ENCODE measurements at places on chromosomes 3 and 15.
A peak's percentile ranks its signal among the peaks of the same experiment; 100 is the strongest.

DNA sequence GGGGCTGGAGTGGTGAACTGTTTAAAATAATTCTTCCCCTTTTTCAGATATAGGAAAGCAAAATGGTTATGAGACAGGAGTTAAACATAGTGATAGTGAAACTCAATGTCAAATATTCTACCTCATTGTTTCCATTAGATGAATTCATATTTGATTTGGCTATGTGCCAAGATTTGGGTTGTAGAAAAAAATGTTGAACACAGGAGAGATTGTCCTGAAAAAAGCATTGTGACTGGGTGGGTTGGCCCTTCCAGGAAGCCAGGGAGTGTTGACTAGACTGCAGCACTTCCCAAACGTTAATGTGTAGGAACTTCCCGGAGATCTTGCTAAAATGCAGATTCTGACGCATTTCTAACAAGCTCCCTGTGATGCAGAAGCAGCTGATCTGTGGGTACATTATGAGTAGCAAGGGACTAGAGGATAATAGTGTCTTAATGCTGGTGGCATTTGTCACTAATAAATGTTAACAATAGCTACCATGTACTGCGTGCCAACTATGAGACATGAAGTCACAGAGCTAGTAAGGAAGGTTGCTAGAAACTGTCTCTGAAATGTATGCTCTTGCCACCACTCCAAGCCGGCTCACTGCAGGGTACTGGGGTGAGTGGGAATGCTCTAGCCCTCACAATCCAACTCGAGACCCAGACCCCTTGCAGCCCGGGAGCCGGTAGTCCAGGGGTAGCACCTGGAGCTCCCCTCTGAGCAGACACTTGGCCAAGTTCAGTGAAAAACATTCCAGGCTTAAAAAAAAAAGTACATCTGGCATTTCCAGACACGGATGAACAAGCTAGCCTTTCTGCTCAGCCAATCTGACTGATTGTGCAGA, 120.6 kb downstream of the CD47 start:
- DNase-seq: peak; percentile 92

- no peak for DNase-seq
Measured at GRCh38 chr3:187669675-187670504, at the start of gene SST. Gene SST, minus strand, starts transcription at chr3:187670394. Its CDS starts 103 bp downstream, at chr3:187670291.

DNA sequence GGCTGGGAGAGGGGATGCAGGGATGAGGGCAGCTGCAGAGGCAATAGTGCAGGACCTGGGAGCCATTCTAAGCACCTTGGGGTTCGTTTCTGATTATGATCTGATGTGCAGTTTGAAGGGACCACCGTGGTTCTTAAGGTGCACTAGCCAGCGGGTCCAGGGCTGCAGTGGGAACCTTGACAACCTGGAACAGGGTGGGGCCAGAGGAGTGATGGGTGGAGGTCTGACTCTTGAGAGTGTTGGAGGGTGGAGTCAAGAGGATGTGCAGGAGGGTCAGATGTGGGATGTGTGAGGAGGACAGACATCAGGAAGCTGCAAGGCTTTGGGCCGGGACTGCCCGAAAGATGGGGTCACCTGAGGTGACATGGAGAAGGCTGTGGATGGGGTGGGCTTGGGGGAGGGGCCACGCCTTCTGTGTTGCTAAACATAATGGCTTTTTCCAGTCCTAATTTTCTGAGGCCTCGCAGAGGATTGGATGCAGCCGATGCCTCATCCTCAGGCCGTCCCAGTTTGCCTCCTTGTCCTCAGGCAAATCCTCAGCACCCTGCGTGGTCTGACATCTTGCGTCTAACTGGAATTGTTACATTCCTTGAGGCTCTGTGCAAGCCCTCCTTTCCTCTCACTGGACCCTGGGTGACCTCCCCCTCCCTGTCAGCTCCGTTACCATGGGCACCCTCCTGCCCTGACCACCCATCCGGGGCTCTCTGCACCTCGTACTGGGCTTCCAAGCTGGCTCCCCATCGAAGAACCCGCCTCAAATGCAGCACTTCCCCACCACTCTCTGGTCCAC, 61.4 kb upstream of the TRPM1 start:
- no peak for DNase-seq

DNA sequence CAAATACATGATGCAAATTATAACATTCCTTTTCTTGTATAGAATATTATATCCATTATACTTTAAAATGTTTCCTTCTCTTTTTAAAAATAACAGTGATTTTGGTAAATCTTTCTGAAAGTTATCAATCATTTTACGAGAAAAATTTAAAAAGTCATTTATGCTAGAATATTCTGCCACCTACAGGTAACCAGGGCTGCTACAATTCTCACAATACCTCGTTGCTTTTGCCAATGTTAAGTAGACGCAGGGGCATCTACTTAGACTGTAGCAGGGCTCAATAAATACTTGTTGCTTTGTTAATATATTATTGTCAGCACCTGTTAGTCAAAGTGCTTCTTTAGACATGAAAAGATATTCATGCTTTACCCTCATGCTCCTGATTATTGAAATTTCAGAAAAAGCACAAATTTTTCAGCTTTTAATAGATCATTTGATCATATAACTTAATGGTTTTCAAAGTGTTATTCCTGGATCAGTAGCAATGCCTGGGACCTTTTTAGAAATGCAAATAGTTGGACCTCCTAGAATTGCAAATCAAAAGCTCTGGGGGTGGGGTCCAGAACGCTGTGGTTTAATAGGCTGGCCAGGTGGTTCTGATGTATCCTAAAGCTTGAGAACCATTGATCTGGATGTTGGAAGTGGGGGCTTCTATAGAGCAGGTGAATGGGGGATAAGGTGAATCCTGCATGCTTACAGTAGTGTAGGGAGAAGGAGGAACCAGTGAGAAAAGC, 223.6 kb upstream of the PDZRN3 start:
- DNase-seq: peak; percentile 39

DNA sequence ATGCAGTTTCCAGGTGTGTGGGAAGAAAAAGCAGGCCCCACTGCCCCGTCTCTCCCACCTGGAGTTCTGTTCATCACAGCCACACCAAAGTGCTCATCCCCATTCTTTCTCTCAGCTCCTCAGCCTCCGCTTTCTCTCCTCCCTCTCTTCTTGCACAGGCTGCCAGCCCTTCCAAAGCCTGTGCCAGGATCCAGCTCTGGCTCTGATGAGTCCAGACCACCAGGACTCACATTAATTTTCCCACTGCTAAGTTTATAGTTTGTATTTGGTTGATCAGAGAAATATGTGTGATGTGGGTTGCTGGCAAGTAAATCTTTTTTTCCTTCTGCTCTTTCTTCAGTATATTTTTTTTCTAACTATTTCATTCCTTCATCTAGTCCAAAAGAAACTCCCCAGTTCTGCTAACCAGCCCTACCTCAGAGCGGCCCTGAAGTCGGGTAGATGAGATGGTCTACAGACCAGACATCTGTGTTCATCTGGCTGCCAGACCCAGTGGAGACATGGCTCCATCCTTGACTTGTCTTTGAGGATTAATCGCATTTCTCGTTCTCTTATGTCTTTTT, 49.8 kb downstream of the BOC start:
- no peak for DNase-seq

DNA sequence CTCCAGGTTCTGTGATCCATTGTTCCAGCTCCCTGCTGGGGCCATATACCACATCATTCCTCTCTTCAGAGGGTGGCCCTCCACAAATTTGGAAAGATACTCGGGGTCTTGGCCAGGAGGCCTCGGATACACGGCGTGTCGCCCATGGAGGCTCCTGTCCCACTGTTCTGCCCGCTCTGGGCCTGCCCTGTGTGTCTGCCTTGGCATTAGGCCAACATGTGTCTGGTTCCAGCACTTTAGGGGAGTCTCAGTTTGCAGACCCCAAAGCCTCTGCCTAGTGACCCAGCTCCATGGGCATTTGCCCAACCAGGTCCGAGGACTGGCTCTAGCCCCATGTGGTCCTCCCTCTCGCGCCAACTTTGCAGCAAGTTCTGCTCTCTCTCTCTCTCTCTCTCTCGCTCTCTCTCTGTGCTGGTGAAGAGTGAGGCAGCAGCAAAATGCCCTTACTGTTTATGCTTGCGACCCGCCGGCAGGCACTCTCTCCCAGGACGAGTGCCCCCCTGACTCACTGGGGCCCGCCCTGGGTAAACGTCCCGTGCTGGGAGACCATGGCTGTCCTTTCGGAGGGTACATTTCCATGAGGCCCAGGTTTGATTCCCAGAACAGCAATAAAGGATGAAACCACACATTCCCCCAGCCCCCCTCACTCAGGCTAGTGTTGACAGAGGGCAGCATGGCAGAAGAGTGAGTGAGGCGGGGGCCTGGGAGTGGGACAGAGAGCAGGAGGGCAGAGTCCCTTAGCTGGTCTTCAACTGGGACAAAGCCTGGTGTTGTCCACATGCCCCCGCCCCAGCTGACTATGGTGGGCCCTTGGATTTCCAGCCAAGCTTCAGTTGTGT, 77.9 kb downstream of the ISG20 start:
- DNase-seq: no peak

DNA sequence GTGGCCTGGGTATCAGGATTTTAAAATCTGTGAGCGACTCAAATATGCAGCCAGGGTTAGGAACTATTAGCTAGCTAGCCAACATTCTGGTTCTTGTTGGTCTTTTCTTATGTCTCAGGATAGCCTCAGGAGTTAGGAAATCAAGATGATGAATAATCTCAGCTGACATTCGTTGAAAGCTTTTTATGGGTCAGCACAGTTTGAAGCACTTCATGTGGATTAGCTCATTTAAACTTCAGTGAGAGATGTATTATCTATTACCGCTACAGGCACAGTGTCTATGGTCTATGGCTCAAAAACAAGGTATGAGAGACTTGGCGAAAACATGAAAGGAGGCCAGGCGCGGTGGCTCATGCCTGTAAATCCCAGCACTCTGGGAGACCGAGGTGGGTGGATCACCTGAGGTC, 187.5 kb upstream of the THRB start:
- no peak for DNase-seq

Measured in NCI-H146 (cell line).